Activated naive CD8-positive, alpha-beta T cell treated with anti-CD3 and anti-CD28 coated beads, Interleukin-2, amount 50 U/mL, for 16 hours (primary cell): ENCODE measurements at places on chromosomes 5 and 9.

- no peak for DNase-seq
Measured at GRCh38 chr9:26013199-26013598, 335.0 kb upstream of the TUSC1 start.

- DNase-seq = no peak
Measured at GRCh38 chr9:81671880-81672280, 17.5 kb downstream of the TLE1 start.

- no peak for DNase-seq
Measured at GRCh38 chr5:98128846-98129245, 644.6 kb upstream of the RGMB start.

- DNase-seq = no peak
Measured at GRCh38 chr5:35442885-35443639, 174.6 kb upstream of the SPEF2 start.

DNA sequence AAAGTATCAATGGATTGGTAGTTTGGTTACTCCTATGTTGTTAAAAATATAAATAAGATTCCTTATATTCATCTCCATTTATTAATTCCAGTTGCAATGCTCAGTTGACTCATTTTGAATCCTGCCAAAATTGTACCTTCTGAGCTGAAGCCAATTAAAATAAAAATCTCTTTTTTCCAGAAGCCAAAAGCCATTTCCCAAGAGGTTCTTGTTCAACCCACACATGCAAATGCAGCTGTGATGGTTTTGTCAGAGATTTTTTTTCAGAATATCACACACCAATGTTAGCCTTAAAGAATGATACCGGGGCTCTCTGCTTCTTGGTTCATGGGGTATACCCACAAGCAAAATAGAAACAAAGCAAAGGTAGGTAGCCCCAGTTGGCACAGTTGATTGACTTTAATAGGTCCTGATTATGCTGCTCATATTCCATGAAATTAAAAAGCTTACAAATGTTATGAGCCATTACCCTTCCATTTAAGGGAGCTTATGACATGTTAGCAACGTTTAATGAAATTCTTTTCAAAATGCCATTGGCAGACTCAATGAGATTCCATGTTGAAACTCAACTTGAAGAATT lies 208.0 kb downstream of the SGCD start:
- no peak for DNase-seq

DNA sequence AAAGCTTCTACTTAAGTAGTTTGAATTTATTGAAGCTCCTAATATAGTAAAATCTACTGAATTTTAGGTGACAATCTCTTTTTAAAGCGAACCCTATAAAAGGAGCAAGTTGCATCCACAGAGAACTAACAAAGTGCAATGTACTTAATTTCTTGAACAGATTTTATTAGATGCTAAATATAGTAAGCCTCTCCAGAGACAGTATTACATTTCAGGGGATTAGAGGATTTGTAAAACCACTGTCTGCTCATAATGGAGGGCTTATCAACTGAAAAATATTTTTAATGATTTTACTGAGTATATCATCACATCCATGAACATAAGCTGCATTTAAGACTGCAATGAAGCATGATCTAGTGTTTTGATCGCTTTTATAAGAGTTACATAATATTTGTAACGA lies 230.0 kb upstream of the EFNA5 start:
- DNase-seq = no peak

DNA sequence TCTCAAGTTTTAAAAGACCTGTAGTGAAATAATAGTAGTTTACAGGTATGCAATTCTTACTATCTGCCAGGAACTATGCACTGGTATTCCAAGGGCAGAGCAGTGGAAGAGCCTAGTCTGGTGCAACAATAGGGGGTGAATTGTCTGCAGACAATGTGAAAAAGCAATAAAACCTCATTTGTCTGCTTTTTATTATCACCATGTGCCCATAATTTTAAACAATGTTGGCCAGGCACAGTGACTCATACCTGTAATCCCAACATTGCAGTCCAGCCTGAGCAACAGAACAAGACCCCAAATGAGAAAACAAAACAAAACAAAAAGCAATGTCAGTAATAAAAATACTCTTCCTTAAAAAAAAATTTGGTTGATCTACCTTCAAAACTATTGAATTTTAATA lies 12.2 kb upstream of the SLC44A1 start:
- DNase-seq = no peak
